WERI-Rb-1 (cell line): ENCODE measurements at places on chromosomes 13 and 19.

- no peak for DNase-seq
Observed at GRCh38 chr13:106455777-106456176, 79.7 kb downstream of the EFNB2 start.

DNA sequence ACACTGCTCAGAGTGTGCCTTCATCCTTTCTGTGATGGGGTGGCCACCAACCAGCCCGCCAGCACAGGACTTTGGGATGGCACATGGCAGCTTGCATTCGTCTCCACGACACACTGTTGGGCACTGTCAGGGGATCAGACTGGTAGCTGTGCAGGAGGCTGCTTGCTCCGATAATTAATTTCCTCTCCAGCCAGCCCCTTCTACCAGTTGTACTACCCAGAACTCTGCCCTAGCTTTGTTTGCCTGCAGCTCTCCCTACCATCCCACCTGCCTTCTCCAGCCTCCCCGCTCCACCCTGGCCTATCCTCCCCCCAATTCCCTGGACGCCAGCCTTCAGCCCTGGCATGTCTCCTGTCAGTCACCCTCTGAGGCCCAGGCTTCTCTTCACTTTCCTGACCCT, 228.3 kb downstream of the TSHZ3 start:
- no peak for DNase-seq

DNA sequence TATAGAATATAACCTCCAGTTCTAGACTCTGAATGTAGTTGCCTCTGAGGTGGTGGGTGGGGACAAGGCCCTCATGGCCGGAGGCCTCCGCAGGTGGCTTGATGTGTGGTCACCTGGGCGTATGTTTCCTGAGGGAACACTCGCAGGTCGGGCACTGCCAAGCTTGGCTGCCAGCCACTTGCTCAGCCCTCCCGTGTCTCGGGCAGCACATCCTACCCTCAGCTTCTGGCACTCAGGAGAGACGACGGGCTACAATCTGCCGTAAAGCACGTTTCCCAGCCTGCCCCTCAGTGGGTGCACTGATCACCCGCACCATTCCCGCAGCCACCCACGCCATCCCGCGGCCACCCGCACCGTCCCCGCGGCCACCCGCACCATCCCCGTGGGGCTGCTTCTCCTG, 15.2 kb downstream of the THOP1 start:
- DNase-seq = no peak

DNA sequence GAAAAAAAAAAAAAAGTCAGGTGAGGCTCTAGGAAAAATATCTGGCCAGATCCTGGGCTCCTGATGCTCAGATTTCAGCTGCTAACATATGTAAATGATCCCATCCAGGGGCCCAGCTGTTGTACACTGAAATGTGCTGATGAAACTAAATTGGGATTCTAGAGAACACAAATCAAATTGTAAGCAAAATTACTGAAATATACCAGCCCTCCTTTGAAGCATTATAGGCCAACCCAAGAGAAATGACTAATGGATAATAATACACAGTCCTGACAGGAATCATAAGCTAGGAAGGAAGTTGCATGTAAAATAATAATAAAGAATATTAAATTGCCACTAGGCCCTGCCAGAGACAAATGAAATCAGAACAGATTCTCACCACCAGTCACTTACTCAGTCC, 17.8 kb downstream of the KCTD12 start:
- no peak for DNase-seq

- no peak for DNase-seq
Observed at GRCh38 chr13:99994638-99995020, 13.0 kb downstream of the ZIC2 start.

DNA sequence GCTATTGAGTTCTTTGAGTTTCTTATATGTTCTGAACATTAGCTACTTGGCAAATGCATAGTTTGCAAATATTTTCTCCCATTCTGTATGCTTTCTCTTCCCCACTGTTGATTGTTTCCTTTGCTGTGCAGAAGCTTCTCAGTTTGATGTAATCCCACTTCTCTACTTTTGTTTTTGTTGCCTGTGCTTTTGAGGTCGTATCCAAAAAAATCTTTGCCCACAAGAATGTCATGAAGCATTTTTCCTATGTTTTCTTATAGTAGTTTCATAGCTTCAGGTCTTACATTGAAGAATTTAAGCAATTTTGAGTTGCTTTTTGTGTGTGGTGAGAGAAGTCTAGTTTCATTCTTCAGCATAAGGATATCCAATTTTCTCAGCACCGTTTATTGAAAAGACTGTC, 536.7 kb upstream of the ARGLU1 start:
- no peak for DNase-seq

- DNase-seq = no peak
Observed at GRCh38 chr13:50370303-50370950, 355.2 kb downstream of the KCNRG start.

DNA sequence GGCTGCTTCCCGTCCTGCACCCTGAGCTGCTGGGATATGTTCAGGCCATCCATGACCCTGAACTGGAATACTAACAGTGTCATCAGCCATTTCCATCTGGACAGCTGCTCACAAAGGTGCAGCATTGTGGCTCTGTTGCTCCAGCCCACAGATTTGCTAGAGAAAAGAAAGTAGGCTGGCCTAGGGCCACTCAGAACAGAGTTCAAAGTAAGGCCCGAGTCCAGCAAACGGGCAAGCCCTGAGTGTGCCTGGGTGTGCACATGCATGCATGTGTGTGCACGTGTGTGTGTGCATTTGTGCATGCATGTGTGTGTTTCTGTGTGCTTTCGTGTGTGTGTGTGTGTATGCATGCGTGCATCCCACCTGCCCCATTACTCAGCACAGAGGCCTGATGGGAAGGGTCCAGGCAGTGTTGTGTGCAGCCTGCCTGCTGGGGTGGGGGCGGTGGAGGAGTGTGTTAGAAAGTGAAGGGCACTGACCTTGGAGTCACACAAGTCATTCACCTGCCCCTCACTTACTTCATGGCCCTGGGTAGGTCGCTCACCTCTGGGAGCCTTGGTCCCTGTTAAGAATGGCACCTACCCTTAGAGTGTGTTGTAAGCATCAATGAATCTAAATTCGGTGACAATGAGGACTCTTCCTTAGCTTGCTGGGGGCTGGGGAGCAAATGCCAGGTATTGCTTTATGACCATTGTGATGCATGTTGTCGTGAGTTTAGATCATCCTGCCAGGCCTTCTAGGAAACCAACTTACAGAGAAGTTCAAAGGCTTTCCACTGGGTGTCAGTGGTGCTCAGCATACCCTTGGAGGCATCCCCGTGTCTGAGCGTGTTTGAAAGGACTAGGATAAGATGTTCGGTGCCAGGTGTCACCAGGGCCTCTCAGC, 53.2 kb downstream of the GPR12 start:
- DNase-seq = peak; percentile 87

DNA sequence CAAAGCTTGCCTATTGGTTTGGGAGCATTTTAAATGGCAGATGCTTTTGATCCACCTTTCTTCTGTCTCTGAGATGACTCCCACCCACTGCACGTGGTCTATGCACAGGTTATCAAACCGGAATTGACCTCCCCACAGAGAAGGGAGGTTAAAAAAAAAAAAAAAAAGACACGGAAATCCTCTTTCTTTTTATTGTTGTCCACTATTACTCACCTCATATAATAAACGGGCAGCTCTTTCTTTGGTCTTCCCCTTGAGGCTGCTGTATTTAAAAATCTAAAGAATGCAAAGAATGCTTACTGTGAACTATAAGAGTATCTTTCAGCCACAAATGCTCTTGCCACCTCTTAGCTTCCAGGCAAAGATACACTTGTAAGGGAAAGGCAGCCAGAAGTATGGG, 329.7 kb downstream of the NDFIP2 start:
- DNase-seq = no peak

DNA sequence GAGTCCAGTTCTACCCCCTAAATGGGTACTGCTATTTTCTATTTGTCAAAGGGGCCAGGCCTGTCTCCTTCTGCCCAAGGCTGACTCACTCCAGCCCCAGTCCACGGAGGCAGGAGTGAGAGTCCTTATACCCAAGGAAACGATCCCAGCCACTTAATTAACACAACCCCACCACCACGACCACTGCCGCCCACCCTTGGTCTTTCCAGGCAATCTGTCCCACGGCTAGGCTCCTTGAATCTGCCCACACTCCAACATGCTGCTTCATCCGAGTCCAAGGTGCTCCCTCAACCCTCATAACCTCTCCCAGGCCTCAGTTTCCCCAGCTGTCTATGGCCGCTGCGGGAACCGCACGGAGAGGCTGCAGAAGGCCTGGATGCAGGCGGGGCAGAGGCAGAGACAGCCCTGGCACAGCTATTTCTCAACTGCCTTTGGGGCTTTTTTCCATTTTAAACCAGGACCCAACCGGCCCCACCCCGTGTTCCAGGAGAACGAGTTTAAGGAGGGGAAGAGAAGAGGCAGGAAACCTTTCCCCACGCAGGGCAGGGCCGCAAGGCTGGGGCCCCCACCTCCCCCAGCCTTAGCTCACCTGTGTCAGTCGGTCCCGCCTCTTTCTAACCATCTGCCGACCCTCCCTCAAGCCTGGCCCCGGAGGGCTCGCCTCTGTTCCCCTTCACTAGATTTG, 746 bp downstream of the RAB3D start:
- DNase-seq = no peak

GRCh38 chr13:58660826-58661225, 1029.3 kb downstream of the PCDH17 start:
- DNase-seq = no peak

- no peak for DNase-seq
Observed at GRCh38 chr13:71082631-71083030, 784.4 kb downstream of the DACH1 start.

- DNase-seq = no peak
Observed at GRCh38 chr13:89567025-89567424, 1780.5 kb upstream of the MIR17HG start.

DNA sequence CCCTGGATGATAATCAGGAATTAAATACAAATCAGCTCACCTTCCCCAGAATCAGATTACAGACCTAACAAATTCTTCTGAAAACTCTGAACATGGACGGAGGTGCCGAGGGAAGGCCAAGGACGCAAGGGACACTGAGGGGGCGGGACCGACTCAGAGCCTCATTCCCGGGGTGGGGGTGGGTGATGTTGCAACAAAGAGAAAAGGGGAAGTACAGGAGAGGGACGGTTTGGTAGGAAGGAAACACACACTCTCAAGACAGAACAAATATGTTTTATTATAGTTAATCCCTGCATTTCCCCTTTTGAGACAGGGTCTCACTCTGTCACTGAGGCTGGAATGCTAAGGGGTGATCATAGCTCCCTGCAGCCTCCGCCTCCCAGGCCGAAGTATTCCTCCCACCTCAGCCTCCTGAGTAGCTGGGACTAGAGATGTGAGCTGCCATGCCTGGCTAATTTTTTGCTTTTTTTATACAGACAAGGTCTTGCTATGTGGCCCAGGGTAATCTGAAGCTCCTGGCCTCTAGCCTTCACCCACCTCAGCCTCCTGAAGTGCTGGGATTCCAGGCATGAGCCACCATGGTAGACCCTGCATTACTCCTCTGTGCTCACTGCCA, 786 bp upstream of the LILRA2 start:
- no peak for DNase-seq

GRCh38 chr19:17951990-17952976, 14.6 kb upstream of the KCNN1 start:
- peak; percentile 82 for DNase-seq

GRCh38 chr19:33208904-33209849, 15.0 kb downstream of the LRP3 start:
- no peak for DNase-seq

GRCh38 chr19:3098515-3099346, 4.6 kb downstream of the GNA11 start:
- DNase-seq = no peak

GRCh38 chr13:70844391-70845108, 736.3 kb upstream of the KLHL1 start:
- DNase-seq = no peak

DNA sequence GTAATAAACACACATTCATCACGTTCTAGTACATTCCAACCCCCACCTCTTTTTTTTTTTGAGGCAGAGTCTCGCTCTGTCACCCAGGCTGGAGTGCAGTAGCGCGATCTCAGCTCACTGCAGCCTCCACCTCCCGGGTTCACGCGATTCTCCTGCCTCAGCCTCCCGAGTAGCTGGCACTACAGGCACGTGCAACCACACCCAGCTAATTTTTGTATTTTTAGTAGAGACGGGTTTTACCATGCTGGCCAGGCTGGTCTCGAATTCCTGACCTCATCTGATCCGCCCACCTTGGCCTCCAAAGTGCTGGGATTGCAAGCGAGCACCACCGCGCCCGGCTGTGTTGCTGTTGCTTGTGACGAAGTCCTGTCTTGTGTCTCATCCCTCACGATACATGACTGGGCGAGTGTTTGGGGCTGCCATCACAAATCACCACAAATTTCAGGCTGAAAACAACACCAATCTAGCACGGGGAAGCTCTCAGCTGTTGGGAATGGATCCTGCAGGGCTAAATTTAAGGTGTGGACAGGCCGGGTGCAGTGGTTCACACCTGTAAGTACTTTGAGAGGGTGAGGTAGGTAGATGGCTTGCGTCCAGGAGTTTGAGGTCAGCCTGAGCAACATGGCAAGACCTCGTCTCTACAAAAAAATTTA, 15.7 kb downstream of the MOB3A start:
- DNase-seq = no peak

- no peak for DNase-seq
Observed at GRCh38 chr13:60335531-60335930, 61.5 kb upstream of the TDRD3 start.

DNA sequence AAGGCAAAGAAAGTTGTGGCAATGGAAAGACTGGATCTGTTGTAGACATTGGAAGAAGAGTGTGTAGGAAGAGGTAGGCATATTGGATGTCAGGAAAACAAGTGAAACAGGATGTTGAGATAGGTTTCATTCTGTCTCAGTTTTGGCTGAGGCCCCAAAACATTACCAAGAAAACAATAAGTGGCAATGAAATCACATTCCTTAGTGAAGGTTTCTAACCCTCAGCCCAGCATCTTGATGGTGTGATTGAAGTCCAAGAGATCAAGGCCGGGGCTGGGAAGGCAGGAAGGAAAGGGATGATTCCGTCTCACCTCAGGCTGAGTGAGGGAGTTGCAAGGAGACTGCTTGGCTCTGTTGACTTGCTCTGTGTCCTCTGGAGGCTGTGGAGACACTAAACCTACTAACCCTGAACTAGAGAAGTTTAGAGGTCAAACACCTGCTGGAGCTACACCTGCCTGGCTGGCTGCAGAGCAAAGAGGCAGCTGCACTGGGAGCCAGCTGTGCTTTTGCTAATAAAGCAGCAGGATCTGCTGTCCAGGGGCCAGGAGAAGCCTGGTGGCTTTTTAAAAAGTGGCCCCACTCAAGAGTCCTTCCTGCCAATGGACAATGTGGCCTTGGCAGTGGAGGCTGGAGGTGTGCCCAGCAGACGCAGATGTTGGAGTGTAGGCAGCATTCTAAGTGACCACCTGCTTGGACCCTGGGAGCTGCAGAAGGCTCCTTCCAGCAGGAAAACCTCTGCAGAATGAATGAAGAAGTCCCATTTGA, 53.6 kb downstream of the DGKH start:
- no peak for DNase-seq

GRCh38 chr19:32063601-32064000, 281.8 kb upstream of the ZNF507 start:
- no peak for DNase-seq

GRCh38 chr13:99307247-99307646, at the start of gene GPR183:
Gene GPR183 (minus strand): TSS chr13:99307399. CDS start chr13:99296145, 11,254 bp downstream.
- no peak for DNase-seq
